ENCODE measurements at places on chromosomes 5 and 9. TPM values are rescaled to one million over a fixed set of nuclear protein-coding genes. Genes with fewer than 3 reads are reported as not detected.

- H3K36me3 ChIP-seq, result no peaks in the 10 kb centered on the region
- H3K27me3 ChIP-seq, result no peaks in the 10 kb centered on the region
- H3K27ac ChIP-seq, result no peak overlapping the region
- H3K4me1 ChIP-seq, result no peaks in the 10 kb centered on the region
- no peak for DNase-seq
- H3K4me3 ChIP-seq, result no peak overlapping the region
Measured at GRCh38 chr5:169288066-169288930, 12.6 kb downstream of the SLIT3 start.

- H3K27ac ChIP-seq, result no peak overlapping the region
- H3K4me1 ChIP-seq, result no peaks in the 10 kb centered on the region
- DNase-seq, result no peak
- H3K27me3 ChIP-seq, result no peaks in the 10 kb centered on the region
- H3K4me3 ChIP-seq, result no peak overlapping the region
Measured at GRCh38 chr9:9494336-9494735, 1118.5 kb downstream of the PTPRD start.

GRCh38 chr5:6710551-6711318, 2.5 kb upstream of the TENT4A start:
- H3K4me1 ChIP-seq, result peaks cover under 1% of the 10 kb centered on the region
- no peaks in the 10 kb centered on the region for H3K36me3 ChIP-seq
- no peak overlapping the region for H3K4me3 ChIP-seq
- no peak overlapping the region for H3K27ac ChIP-seq
- no peaks in the 10 kb centered on the region for H3K27me3 ChIP-seq

DNA sequence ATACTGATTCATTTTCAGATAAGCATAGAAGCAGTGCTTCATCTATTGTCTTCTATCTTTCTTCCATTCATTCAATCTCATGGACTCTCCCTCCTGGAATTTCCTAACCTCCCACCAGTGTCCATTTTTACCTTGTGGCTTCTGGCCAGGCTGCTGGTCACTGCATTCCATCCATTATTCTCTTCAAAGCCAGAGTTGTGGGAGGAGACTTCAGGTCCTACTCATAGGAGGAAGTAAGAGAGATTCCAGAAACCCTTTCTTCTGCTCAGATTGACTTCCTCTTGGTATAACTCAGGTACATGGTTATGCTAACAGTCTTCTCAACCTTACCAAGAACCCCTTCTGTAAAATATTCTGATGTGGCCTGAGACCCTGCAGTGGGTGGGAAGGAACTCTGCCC, 153.3 kb upstream of the SLC12A2 start:
- DNase-seq, result no peak
- no peak overlapping the region for H3K4me3 ChIP-seq
- no peaks in the 10 kb centered on the region for H3K4me1 ChIP-seq

- H3K4me3 ChIP-seq, result no peak overlapping the region
- peaks cover 12% of the 10 kb centered on the region for H3K4me1 ChIP-seq
- no peaks in the 10 kb centered on the region for H3K27me3 ChIP-seq
- peak; percentile 43 for DNase-seq
- no peaks in the 10 kb centered on the region for H3K36me3 ChIP-seq
Measured at GRCh38 chr5:88092358-88092757, 176.3 kb downstream of the TMEM161B start.

DNA sequence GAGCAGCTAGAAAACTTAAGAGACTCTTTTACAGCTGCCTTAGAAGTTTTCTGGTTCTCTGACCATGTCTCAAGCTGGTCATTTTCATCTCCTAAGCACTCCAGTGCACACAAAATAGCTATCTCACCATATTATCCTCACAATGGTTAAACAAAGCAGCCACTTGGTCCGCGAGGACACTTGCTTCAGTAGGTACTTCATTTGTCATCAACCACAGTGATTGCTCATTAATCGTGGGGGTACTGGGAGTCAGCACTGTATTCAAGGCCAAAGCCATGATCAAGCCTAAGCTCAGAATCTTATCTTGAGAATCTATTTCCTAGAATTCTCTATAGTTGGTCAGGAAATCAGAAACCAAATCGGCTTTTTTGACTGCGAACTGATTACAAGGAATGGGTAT, 2.9 kb downstream of the ARL14EPL start:
- DNase-seq, result no peak
- no peaks in the 10 kb centered on the region for H3K4me1 ChIP-seq
- H3K27me3 ChIP-seq, result no peaks in the 10 kb centered on the region
- no peak overlapping the region for H3K4me3 ChIP-seq
- no peak overlapping the region for H3K27ac ChIP-seq
- no peaks in the 10 kb centered on the region for H3K36me3 ChIP-seq

- no peak for DNase-seq
- no peak overlapping the region for H3K27ac ChIP-seq
- no peak overlapping the region for H3K4me3 ChIP-seq
- no peaks in the 10 kb centered on the region for H3K27me3 ChIP-seq
Measured at GRCh38 chr5:405421-405820, 37.6 kb upstream of the EXOC3 start.

DNA sequence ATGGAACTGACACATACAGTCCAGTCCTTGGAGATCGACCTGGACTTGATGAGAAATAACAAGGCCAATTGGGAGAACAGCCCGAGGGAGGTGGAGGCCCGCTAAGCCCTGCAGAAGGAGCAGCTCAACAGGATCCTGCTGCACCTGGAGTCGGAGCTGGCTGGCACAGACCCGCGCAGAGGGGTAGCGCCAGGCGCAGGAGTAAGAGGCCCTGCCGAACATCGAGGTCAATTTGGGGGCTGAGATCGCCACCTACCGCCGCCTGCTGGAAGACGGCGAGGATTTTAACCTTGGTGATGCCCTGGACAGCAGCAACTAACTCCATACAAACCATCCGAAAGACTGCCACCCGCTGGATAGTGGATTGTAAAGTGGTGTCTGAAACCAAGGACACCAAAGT, 1610.1 kb upstream of the ACO1 start:
- no peaks in the 10 kb centered on the region for H3K4me1 ChIP-seq
- no peaks in the 10 kb centered on the region for H3K27me3 ChIP-seq
- peak; percentile 87 for DNase-seq
- H3K36me3 ChIP-seq, result no peaks in the 10 kb centered on the region
- no peak overlapping the region for H3K27ac ChIP-seq

DNA sequence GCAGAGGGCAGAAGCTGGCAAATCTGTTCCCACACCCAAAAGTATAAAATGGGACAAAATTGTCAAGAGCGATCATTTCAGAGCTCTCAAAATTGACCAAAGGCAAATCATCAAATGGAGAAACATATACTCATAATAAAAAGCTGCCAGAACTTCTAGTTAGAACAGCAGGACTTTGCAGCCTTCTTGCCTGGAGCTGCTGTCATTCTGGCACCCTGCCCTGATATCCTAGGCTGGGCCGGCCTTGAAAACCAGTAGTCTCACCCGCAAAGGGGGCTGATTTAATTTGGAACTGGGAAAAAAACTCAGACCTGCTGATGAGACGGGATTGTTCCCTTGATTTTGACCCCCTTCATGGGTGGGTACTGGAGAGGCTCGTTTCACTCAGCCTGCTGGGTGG, 18.5 kb downstream of the OR2V1 start:
- no peak overlapping the region for H3K27ac ChIP-seq
- H3K4me3 ChIP-seq, result no peak overlapping the region
- no peaks in the 10 kb centered on the region for H3K36me3 ChIP-seq
- H3K4me1 ChIP-seq, result peaks cover 19% of the 10 kb centered on the region

GRCh38 chr5:17261075-17261474, 43.6 kb downstream of the BASP1 start:
- H3K4me3 ChIP-seq, result no peak overlapping the region
- H3K4me1 ChIP-seq, result peaks cover 3% of the 10 kb centered on the region
- no peak overlapping the region for H3K27ac ChIP-seq
- H3K27me3 ChIP-seq, result no peaks in the 10 kb centered on the region
- no peak for DNase-seq

DNA sequence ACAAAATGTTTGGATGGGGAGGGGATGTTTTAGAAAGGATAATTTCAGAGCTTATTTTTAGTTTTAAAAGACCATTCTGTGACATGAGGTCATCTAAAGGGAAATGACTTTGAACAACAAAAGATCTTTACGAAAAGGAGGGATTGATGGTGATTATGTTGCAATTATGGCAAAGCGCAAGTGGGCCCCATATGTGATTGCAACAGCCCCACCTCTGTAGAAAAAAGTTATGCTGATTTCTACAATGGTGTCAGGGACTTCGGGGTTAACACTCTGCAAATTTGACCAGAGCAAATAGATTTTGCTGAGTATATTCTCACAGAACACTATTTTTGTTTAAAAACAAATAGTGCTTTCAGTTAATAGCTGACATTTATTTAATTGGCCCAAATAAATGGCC, 312.8 kb downstream of the NSG2 start:
- H3K4me1 ChIP-seq, result no peaks in the 10 kb centered on the region
- H3K36me3 ChIP-seq, result no peaks in the 10 kb centered on the region
- DNase-seq, result no peak
- H3K27ac ChIP-seq, result no peak overlapping the region
- H3K4me3 ChIP-seq, result no peak overlapping the region

GRCh38 chr5:62093411-62093810, 212.6 kb upstream of the KIF2A start:
- H3K4me3 ChIP-seq, result no peak overlapping the region
- no peaks in the 10 kb centered on the region for H3K36me3 ChIP-seq
- H3K4me1 ChIP-seq, result no peaks in the 10 kb centered on the region
- no peak for DNase-seq
- H3K27me3 ChIP-seq, result no peaks in the 10 kb centered on the region

- no peaks in the 10 kb centered on the region for H3K27me3 ChIP-seq
- H3K4me1 ChIP-seq, result no peaks in the 10 kb centered on the region
- no peak overlapping the region for H3K4me3 ChIP-seq
- H3K36me3 ChIP-seq, result no peaks in the 10 kb centered on the region
Measured at GRCh38 chr9:106637486-106637885, 225.5 kb upstream of the ZNF462 start.

DNA sequence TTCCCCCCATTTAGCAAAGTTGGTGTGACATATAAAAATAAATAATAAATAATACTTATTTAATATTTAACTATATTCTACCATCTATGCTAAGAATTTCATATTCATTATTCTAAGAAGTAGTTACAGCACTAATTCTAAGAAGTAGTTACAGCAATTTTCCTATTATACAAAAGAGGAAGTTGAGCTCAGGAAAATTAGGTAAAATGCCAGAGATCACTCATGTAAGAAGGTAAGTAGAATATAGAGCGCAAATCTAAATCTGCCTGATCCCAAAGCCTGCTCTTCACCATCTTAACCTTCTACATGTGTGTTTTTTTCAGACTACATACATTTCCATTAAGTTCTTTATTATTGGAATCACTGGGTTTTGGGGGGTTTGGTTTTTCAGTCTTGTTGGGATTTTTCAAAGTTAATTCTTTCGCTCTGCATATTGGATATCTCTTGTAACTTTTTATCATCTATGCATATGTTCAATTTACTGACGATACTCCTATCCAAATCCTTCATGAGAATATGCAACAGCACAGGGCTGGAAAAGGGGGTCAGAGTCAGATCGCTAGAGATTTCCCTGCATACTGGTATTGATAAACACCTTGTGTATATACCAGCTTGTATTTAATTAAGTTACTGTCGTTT, 852.1 kb downstream of the MAT2B start:
- H3K4me1 ChIP-seq, result no peaks in the 10 kb centered on the region
- H3K27me3 ChIP-seq, result no peaks in the 10 kb centered on the region
- no peak overlapping the region for H3K27ac ChIP-seq
- no peak overlapping the region for H3K4me3 ChIP-seq
- no peak for DNase-seq

GRCh38 chr5:147935032-147935431, 28.7 kb upstream of the C5orf46 start:
- H3K4me1 ChIP-seq, result no peaks in the 10 kb centered on the region
- no peaks in the 10 kb centered on the region for H3K36me3 ChIP-seq
- no peak overlapping the region for H3K27ac ChIP-seq
- no peak for DNase-seq

DNA sequence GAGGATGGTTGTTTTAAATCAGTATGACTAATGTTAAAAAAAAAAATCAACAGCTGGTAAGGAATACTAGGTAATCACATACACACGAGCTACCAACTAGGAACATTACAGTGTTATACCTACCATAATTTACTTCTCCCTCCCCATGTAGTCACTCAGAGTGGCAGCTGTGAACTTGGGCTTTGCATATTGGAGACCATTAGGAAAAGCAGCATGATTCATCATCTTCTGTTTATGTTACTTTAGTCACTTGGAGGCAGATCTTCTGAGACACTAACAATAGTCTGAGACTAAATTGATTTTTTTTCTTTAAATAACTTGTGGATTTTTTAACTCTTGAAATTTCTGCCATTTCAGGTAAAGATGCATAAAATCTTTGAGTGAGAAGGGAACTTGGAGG, 141.5 kb upstream of the NR4A3 start:
- no peaks in the 10 kb centered on the region for H3K27me3 ChIP-seq
- H3K36me3 ChIP-seq, result no peaks in the 10 kb centered on the region
- DNase-seq, result no peak

GRCh38 chr5:97094579-97095317, 47.7 kb downstream of the LIX1 start:
- no peak for DNase-seq
- no peaks in the 10 kb centered on the region for H3K27me3 ChIP-seq

DNA sequence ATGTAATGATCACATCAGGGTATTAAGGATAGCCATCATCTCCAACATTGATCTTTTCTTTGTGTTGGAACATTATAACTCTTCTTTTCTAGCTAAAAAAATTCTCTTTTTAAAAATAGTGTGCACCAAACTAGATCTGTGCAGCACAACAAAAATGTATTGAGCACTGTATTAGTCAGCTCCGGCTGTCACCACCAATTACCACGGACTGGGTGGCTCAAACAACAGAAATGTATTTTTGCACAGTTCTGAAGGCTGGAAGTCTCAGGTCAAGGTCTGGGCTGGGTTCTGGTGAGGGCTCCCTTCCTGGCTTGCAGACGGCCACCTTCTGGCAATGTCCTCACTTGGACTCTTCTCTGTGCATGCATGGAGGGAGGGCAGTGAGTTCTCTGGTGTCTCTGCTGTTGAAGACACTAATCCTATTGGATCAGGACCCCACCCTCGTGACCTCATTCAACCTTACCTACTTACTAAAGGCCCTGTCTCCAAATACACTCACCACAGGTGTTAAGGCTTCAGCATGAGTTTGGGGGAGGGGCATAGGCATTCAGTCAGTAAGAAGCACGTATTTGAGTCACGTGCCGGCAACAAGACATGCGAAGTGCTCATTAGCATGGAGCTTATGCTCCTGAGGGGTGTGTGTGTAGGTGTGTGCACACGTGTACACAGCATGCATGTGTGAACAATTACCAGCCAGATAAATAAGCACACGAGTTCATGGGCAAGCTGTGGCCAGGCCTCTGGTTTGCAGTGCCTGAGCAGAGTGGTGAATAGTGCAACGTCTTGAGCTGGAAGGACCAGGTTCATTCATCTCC, 89.4 kb upstream of the SH3PXD2B start:
- peak; percentile 39 for DNase-seq
- no peak overlapping the region for H3K27ac ChIP-seq
- no peak overlapping the region for H3K4me3 ChIP-seq
- no peaks in the 10 kb centered on the region for H3K27me3 ChIP-seq
- H3K4me1 ChIP-seq, result no peaks in the 10 kb centered on the region
- H3K36me3 ChIP-seq, result no peaks in the 10 kb centered on the region

ENHO gene
- polyA plus RNA-seq, result 60.4 TPM

TNFSF15 gene
- polyA plus RNA-seq, result 0.06 TPM

WWC1 gene
- polyA plus RNA-seq, result 16.4 TPM

MUSK gene
- not detected for polyA plus RNA-seq

BTNL3 gene
- polyA plus RNA-seq, result not detected

TLR4 gene
- polyA plus RNA-seq, result under 0.01 TPM

FRRS1L gene
- 1.0 TPM for polyA plus RNA-seq

Data from H1 (cell line).